ENCODE measurements at places on chromosomes 11 and 22.

- DNase-seq: no peak
- H3K27ac ChIP-seq: no peak within 1 kb of the TSS
- no peaks in the 10 kb centered on the region for H3K27me3 ChIP-seq
- H3K4me1 ChIP-seq: no peaks in the 10 kb centered on the region
- H3K4me3 ChIP-seq: no peak within 1 kb of the TSS
Observed at GRCh38 chr11:34513682-34514449, at the start of gene ELF5. ELF5 (minus strand) TSS chr11:34513794; CDS start chr11:34505749, 8,045 bp downstream.

DNA sequence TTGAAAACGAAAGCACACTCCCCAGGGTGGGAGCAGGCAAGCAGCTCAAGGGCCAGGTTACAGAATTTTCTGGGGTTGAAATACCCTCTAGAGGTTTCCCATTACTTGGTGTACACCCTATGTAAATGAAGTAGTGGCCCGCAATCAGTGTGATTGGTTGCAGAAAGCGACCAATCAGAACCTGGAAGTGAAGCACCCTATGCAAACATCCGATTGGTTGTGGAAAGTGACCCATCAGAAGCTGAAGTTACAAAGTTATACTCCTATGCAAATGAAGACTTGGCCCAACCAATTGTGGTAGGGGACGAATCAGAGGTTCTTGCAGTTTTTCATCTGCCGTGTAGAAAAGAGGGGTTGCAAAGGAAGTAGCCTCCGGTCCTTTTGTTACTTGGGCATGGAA lies 19.2 kb downstream of the PRR5 start:
- H3K27me3 ChIP-seq: no peaks in the 10 kb centered on the region
- H3K27ac ChIP-seq: no peak overlapping the region
- H3K36me3 ChIP-seq: peaks cover 8% of the 10 kb centered on the region
- H3K4me3 ChIP-seq: no peak overlapping the region
- no peak for DNase-seq
- H3K4me1 ChIP-seq: peaks cover 3% of the 10 kb centered on the region

DNA sequence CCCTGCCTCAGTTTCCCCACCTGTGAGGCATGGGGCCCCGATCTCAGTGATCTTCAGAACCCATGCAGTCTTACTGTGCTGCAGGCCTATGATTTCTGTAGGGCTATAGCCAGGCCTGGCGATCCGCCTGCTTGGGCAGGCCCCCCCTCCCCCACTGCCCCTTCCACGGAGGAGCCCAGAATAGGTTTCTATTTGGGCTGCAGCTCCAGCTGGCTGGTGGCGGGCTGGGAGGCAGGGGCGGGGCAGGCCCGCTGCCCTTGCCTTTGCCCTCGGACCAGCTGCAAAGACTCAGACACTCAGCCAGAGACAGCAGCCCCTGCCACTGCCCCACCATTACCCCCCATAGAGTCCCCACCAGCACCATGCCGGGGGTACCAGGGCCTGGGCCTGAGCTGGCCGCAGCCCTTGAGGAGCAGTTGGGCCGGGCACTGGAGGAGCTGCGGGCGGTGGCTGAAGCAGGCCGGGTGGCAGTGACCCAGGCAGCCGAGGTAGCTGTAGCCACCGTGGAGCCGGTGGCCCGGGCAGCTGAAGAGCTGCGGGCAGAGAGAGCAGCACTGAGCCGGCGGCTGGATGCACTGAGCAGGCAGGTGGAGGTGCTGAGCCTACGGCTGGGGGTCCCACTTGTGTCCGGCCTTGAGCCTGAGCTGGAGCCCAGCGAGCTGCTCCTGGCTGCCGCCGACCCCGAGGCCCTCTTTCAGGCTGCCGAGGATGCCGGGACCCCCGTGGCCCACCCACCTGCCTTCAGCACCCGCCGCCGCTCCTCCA lies 12.2 kb downstream of the SMTN start:
- no peak overlapping the region for H3K27ac ChIP-seq
- H3K27me3 ChIP-seq: no peaks in the 10 kb centered on the region
- no peaks in the 10 kb centered on the region for H3K4me1 ChIP-seq
- H3K4me3 ChIP-seq: no peak overlapping the region

GRCh38 chr11:123228496-123229163 lies 33.6 kb upstream of the CLMP start:
- H3K36me3 ChIP-seq: no peaks in the 10 kb centered on the region

DNA sequence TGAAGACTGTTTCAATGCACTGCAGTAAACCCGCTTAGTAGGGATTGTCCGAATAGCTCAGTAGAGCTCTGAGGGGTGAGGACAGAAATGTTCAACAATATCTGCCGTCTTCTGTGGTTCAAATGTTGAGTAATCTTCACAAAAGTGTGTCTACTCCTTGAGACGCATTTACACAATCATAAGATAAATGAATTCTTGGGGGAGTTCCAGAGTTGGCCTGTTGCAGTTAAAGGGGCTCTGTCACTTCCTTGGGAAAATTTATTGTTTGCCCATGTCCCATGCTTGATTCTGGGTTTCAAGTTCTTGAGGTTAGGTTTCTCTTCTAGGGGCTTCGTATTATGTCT lies 614 bp downstream of the ANO3 start:
- no peak for DNase-seq
- H3K27me3 ChIP-seq: no peaks in the 10 kb centered on the region
- no peak overlapping the region for H3K4me3 ChIP-seq
- no peaks in the 10 kb centered on the region for H3K36me3 ChIP-seq
- no peaks in the 10 kb centered on the region for H3K4me1 ChIP-seq

DNA sequence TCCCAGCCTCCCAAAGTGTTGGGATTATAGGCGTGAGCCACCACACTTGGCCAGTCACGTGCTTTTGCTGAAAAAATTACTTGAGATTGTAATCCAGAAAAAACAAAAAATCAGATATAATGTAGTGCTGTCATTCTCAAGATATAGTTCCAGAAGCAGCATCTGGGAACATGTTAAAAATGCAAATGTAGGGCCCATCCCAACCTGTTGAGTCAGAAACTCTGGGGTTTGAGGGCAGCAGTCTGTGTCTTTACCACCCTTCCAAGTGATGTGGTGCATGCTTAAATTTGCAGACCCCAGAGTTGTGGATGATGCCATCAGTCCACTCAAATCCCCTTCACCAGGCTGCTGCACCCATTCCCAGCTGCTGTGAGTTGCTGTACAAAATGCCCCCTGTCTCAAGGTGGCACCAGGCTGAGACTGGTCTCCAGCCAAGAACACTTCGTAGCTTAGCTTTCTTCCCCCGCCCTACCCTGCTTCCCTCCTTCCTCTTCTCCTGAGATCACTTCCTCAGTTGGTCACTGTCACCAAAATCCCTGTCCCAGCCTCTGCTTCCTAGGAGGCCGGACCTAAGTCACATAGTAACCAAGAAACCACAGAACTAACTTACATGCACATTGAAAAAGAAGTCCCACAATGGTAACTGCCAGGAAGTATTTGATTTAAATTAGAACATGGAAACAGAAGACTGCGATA lies 18.2 kb upstream of the ARRB1 start:
- H3K4me1 ChIP-seq: no peaks in the 10 kb centered on the region
- DNase-seq: no peak
- no peaks in the 10 kb centered on the region for H3K27me3 ChIP-seq
- H3K27ac ChIP-seq: no peak overlapping the region
- H3K36me3 ChIP-seq: no peaks in the 10 kb centered on the region

GRCh38 chr11:96017856-96018255 lies 93.9 kb upstream of the MTMR2 start:
- H3K36me3 ChIP-seq: no peaks in the 10 kb centered on the region
- H3K27ac ChIP-seq: no peak overlapping the region
- no peak for DNase-seq
- no peaks in the 10 kb centered on the region for H3K27me3 ChIP-seq
- peaks cover 41% of the 10 kb centered on the region for H3K4me1 ChIP-seq

DNA sequence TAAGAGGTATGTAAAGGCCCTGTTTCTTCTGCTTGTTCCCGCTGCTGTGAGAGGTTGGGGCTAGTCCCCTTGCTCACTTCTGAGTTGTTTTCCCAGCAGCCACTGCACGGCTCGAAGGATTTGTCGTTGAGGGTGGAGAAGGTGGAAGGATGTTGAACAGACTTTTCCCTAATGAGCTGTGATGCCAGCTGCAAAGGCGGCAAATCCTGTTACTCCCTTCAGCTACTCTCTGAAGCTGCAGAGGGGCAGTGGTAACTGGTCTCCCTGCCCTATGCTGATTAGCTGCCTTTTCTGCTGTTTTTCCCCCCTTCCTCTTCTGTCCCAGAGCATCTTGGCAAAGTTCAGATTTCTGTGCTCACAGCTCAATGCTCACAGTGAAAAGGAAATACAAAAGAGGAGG lies 90.4 kb upstream of the SLC25A18 start:
- no peak overlapping the region for H3K27ac ChIP-seq
- H3K36me3 ChIP-seq: no peaks in the 10 kb centered on the region
- H3K4me3 ChIP-seq: no peak overlapping the region
- DNase-seq: no peak
- no peaks in the 10 kb centered on the region for H3K27me3 ChIP-seq

DNA sequence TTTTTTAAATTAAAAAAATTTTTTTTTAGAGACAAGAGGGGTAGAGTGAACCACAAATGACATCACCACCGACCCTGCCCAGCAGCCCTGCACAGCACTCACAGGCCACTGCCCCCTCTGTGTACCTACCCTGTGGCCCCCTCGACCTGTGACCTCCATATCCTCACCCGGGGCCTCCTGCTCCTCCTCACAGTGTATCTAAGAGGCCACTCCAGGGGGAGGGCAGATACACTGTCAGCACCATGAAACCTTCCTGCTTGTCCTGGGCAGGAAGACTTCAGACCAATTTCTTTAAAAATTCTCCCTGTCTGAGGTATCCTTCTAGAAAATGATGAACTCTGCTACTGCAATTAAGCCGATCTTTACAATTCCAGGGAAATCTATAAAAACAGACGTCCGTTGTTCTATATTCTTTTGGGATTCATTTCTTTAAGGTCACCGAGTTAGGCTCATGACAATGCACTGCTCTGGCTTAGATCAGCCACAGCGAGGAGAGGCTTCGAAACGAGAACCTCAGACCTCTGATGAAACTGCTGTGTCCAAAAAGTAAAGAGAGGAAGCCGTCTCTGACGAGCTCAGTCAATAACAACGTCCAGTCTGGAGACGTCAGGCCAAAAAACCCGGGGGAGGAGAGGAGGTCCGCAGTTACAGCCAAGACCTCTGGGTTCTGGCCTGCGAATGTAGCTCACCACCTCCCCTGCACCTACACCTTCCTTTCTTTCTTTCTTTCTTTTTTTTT lies 17.5 kb downstream of the NFAM1 start:
- H3K27ac ChIP-seq: no peak overlapping the region
- no peak for DNase-seq
- no peaks in the 10 kb centered on the region for H3K4me1 ChIP-seq
- H3K36me3 ChIP-seq: no peaks in the 10 kb centered on the region
- H3K27me3 ChIP-seq: no peaks in the 10 kb centered on the region
- no peak overlapping the region for H3K4me3 ChIP-seq

GRCh38 chr11:120540744-120541465 lies 29.4 kb downstream of the GRIK4 start:
- no peaks in the 10 kb centered on the region for H3K36me3 ChIP-seq
- H3K27me3 ChIP-seq: no peaks in the 10 kb centered on the region

GRCh38 chr11:86954269-86955110 lies 705 bp downstream of the FZD4 start:
- H3K4me1 ChIP-seq: peaks cover 9% of the 10 kb centered on the region
- H3K27me3 ChIP-seq: no peaks in the 10 kb centered on the region
- peak overlapping the region; percentile 53 for H3K4me3 ChIP-seq
- H3K36me3 ChIP-seq: no peaks in the 10 kb centered on the region
- no peak for DNase-seq
- no peak overlapping the region for H3K27ac ChIP-seq

- no peak overlapping the region for H3K4me3 ChIP-seq
- H3K27me3 ChIP-seq: no peaks in the 10 kb centered on the region
- H3K27ac ChIP-seq: no peak overlapping the region
- DNase-seq: no peak
Observed at GRCh38 chr11:105719073-105719822, 109.4 kb downstream of the GRIA4 start.
